ENCODE measurements at places on chromosomes 3 and 15.

DNA sequence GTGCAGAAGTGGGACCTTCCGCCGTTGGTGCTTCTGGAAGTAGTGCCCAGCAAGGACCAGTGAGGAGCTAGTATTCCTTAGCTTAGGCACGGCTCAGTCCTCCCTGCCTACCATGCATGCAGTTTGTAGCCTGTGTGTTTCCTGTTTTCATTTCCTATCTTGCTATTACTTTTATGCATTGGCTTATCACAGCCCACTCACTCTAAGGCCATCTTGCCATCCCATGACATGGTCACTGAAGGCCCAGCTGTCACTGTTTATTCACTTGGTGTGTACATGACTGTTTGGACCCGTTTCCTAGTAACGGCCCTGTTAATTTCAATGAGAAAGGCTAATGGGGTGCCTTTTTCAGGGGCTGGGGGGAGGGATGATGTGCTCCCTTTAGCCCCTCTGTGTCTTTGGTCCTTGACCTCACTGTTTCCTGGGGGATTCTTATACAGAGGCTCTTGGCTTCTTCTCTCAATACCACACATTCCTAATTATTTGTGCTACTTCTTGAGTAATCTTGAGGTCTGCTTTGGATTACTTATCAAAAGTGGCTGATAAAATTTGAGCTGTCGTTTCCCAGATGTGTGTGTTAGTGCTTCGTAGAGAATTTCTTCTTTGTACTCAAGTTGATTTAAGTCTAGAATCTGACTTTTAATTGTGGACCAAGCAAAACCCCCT is 24.5 kb upstream of the TRAK1 start:
- DNase-seq, result no peak

GRCh38 chr3:150218236-150218635 is 189.9 kb upstream of the TSC22D2 start:
- no peak for DNase-seq

DNA sequence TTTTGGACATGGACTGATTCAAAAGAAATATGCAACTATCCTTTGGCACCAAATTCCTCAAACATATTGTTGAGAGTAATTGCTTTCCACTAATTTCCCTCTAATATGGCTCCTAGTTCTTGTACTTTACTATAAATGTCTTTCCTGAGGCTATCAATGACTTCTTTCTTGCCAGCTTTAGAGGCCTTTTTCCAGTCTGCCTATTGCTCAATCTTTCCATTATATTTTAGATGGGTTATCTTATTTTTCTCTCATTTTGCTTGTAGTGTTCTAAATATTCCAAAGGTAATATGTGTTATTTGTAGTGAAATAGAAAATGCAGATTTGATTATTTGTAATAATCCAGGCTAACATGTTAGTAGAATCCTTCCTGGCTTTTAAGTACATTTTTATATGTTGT is 11.5 kb upstream of the TEX9 start:
- DNase-seq, result no peak

DNA sequence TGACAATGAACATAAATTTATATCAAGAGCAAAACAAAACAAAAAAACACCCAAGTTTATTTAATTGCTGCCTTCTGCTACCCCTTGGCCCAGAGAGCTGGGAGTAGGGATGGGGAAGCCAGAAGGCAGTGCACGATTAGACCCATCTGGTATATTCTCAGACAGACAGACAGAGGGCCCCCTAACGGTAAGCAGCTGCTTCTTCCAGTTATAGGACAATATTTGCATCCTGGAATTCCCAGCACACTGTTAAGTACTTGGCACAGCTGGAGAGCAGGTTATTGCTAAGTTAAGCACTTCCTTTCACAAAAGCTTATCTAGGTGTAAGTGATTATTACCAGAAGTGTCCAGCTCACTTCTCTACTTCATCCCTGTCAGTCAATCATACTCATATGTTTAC is 39.3 kb downstream of the C2CD4B start:
- no peak for DNase-seq

DNA sequence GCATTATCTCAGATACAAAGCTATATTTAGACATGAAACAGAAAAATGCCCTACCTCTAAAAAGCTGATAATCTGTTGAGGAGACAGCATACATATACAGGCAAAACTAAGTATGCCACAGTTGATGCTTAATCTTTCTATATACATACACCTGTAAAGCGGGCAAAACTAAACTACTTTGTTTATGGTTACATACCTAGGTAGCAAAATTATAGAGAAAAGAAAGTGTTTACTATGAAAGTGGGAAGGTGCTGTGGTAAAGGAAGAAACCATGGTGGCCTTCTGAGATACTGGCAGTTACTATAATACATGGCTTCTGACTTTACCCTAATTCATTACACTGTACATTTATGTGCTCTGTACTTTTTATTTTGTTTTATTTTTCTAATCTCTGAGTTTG is 36.0 kb upstream of the NR1I2 start:
- no peak for DNase-seq

DNA sequence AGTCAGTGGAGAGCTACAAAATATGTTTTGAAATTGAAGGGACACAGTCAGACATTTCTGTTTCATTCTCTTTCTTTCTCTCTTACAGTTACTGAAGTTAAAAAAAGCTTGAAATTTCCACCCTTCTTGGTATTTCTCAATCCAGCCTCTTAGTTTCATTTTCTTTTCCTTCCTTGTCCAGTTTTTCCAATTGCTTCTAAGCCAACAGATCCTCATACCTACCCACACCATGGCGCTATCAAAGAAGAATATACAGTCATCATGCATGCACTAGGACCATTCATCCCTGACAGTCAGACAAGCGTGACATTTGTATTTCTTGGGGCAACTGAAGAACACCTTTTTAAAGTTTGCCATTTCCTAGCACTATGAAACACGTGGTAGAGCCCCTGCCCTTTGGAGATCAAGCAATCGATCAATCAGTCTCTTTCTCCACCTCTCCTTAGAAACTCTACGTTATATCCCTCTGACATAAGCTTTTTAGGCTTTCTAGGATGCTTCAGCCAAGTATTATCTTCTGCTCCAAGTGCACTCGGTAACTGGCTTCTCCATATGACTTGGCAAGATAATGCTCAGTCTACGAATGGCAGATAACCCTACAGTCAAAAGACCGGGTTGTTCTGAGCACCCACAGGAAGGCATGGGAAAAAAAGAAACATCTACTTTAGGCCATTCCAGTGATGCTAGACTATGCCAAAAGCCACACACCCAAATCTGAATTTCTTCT is 65.4 kb downstream of the FBN1 start:
- no peak for DNase-seq

- no peak for DNase-seq
These were observed 200.6 kb downstream of the SEMA6D start for GRCh38 chr15:47917881-47918280.

DNA sequence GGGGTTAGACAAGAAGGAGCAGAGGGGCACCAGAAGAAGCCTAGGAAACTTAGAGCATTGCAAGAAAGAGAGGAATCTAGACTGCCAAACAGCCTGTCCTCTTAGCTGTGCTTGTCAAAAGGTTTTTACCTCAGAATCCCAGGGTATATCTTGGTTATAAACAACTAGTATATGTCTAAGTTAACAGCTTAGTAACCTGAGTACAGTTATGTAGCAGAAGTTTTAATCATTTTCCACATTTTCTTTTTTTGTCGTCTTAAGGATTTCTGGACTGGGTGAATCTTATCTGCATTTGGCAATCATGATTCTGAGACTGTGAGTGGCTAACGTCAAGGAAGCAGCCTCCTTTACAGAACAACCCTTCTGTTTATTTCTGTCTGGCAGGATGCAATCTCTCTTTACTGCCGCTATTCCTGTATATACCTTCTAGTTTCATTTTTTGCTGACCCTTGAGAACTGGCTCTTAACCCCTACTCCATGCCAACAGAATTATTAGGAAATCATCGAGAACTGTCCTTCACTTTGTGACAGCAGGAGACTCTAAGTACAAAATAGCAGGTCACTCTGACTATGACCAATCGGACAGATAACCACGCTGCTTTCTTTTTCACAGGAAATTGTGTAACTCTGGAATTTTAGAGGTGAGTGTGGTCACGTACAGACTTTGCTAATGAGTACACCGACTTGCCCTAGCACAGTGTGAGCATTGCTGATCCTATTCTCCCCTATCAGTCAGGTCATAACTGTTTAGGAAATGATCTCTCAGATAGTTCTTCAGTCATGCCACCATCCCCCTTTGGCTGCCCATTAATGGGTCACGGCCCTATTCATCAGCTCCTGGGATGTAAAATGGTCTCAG is 3.3 kb upstream of the CP start:
- peak; percentile 53 for DNase-seq

GRCh38 chr3:149247929-149248691 is 26.5 kb upstream of the CP start:
- peak; percentile 34 for DNase-seq

GRCh38 chr3:124097362-124098131 is 105.6 kb upstream of the ROPN1 start:
- DNase-seq, result no peak

GRCh38 chr15:69784798-69785566 is 312.7 kb downstream of the TLE3 start:
- DNase-seq, result no peak

DNA sequence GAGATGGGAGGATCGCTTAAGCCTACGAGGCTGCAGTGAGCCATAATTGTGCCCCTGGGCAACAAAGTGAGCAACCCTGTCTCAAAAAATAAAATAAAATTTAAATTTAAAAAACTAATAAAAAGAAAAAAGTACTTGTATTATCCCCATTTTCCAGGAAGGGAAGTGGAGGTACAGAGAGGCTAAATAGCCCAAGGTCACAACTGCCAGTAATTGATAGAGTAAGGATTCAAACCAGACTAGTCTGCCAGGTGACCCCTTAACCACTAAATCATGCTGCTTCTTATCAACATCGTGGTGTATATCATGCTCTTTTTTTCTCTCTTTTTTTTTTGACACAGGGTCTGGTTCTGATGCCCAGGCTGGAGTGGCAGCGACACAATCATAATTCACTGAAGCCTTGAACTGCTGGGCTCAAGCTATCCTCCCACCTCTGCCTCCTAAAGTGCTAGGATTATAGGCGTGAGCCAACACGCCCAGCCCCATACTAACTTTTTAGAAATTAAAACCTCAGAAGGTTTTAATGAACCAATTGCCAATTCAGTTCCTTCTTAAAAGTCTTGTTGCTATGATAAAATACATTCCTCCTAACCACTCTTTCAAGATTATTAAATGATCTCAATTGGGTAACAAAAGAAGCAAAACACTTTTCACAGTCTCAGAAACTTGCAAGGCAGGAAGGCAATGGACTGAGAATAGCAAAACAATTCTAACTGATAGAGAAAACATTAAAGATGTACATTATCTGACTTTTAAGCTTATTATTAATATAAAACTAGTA is 30.5 kb downstream of the HERC1 start:
- DNase-seq, result no peak

DNA sequence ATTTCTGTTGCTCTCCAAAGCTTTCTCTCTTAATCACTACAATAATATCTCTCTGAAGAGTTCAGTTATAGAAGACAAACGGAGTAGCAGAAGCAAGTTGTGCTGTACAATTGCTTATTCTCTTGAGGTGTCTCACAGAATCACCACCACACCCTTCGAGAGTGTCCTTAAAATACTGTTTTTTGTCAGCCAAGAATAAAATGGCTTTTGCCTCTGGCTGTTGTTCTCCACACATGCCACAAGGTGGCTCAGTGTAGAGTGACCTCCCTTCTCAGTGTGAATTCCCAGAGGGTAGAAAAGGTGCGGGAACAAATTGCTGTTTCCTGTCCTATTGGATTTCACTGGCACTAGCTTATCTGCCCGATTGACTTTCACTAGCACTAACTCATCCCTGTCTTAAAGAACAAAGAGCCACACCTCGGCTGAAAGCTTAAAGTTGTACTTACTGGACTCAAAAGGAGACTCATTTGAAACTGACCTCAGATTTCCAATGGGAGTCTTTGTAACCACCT is 134.2 kb upstream of the SATB1 start:
- no peak for DNase-seq

- DNase-seq, result no peak
These were observed 194.8 kb upstream of the RGMA start for GRCh38 chr15:93283854-93284253.

DNA sequence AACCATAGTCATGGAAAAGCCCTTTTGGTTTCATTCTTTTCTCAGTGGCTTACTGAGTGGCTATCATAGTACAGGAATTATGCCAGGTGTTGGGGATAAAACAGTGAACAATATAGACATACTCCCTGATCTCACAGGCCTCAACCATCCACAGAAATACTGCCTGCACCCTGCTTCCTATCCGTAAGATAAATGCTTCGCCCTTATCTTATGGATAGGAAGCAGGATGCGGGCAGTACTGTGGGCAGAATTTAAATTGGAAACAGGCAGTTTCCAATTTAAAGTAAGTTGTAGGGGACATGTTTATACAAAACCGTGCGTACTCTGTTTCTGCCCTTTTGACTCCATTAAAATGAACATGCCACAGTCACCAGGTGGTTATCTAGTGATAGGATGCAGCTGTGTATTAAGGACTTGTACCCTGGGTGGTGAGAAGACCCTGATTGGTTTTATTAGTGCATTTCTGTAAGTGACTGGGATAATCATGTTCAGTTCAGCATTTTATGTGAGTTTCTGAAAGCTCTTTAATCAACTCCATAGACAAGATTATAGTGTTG is 141.8 kb upstream of the BHLHE40 start:
- no peak for DNase-seq

GRCh38 chr15:69834267-69834666 is 263.4 kb downstream of the TLE3 start:
- no peak for DNase-seq

DNA sequence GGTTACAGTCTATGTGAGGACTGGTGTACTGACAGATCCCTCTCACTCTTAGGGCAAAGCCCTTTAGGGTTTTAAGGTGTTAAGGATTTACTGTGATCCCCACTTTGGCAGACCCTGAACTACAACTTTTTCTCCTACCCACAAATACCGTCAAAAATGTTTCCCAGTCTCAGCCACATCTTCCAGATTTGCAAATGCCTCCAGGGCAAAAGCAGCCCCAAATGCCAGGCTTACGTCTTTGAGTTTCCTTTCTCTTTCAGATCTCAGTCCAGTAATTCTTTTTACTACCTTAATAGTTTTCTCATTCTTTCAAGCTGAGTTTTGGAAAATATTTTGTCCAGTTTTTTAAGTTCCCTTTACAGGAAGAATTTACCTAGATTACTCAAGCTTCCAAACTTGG is 13.4 kb upstream of the ITGA11 start:
- no peak for DNase-seq

DNA sequence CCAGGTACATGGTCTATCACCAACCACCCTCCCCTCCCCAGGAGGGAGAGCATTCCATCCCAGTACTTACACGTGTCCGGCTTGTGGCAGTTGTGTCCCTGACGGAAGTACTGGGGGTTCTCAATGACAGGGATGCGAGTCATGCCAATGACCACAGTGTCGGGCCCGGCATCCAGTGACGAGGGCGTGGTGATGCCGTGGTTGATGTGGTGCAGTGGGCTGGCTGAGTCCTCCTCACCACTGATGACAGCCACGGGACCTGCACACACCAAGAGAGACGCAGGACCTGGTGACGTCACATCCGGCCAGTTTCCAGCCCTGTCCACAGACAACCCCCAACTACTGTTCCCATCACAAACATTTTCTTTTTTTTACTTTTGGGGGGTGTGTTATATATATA is 223.8 kb downstream of the NTRK3 start:
- no peak for DNase-seq

Data from NK-92 treated with Interleukin-12 subunit alpha and Interleukin-12 subunit beta, amount 100 ng/mL, for 24 hours (cell line).